ENCODE measurements at places on chromosomes 13 and 19.

GRCh38 chr19:18541258-18541991 is 1.9 kb downstream of the FKBP8 start:
- DNase-seq, result no peak

DNA sequence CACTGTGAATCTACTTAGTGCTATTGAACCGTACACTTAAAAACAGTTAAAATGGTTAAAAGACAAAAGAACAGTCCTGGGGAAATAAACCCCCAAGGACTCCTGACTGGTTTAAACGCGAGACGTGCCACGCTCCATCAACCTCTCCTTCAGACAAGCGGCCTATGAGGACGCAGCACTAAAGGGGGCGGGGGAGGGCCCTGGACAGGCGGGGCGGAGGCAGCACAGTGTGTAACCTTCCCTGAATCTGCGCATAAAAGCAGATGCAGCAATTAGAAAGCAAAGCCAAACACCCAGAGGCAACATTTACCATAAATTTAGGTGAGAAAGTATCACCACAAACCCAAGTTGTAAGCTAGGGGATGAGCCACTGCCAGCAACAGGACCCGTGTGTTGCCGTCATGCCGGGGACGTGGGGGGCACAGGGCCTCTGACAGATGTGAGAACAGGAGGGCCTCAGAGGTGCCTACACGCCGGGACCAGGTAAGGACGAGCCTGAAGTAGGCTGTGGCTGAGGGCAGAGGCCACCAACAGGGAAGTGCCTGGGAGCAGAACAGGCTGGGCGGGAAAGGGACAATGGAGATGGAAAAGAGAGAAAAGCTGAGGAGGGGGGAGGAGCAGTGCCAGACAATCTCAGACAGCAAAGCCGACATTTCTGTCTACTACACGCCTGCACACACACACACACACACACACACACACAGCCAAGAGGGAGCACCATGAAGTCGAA is 15.3 kb upstream of the ADPRHL1 start:
- DNase-seq, result no peak

- no peak for DNase-seq
Measured at GRCh38 chr13:37131092-37131491, 25.6 kb upstream of the CSNK1A1L start.

GRCh38 chr13:112964971-112965492 is 4.0 kb upstream of the MCF2L start:
- DNase-seq, result no peak

- no peak for DNase-seq
Measured at GRCh38 chr13:30466358-30466714, 600 bp upstream of the HMGB1 start.

- DNase-seq, result no peak
Measured at GRCh38 chr19:3798137-3798536, 12.0 kb upstream of the MATK start.

GRCh38 chr13:114145722-114146121 is 13.3 kb upstream of the RASA3 start:
- no peak for DNase-seq

GRCh38 chr13:43293008-43293407 is 269.6 kb downstream of the DNAJC15 start:
- DNase-seq, result no peak

- no peak for DNase-seq
Measured at GRCh38 chr19:29971002-29971401, 29.0 kb downstream of the URI1 start.

GRCh38 chr13:74153316-74153715 is 19.1 kb upstream of the KLF12 start:
- no peak for DNase-seq

DNA sequence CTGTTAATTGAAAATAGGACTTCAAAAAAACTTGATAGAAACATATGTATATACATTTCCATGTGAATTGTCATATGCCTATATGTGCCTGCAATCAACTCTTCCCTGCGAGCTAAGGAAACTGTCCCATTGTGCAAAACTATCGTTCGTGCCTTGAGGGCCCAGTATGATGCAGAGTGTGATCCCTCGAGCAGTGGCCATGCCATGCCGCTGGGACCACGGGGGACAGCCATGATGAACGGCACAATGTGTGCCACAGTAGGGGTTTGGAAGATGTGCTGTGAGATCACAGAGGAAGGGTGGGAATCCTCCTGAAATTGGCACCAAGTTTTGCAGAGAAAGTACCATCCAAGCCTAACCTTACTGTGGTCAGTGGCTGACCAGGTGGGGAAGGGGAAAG is 118.1 kb upstream of the SOX1 start:
- no peak for DNase-seq

Data from CD4-positive, alpha-beta T cell treated with Interferon gamma for 1 hour (primary cell).